ENCODE measurements at places on chromosomes 11 and 22. TPM values are rescaled to one million over a fixed set of nuclear protein-coding genes. Genes with fewer than 3 reads are reported as not detected.

SLC37A2 gene
- total RNA-seq: 3.2 TPM

LGR4 gene
- 0.35 TPM for total RNA-seq

NAALADL1 gene
- 54.1 TPM for total RNA-seq

CHST1 gene
- not detected for total RNA-seq

TREH gene
- not detected for total RNA-seq

SPTBN2 gene
- total RNA-seq: not detected

OR2D2 gene
- not detected for total RNA-seq

- no peak for DNase-seq
Observed at GRCh38 chr11:83835423-83835822, 549.3 kb upstream of the CCDC90B start.

DNA sequence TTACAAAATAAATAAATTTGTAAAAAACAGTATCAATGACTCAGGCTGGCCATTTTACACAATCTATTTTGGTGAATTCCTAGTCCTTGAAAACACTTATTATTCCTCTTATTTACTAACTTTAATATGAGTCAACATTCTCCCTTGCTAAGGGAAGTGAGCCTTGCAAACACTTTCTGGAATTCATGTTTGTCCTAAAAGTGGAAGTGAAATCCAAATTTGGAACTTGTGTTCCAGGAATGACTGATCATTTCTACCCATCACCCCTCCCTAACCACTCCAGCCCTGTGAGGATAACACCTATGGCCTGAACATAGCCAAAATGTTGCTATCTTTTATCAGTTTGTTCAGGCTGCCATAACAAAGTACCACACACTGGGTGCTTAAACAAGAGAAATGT is 83.1 kb downstream of the OR5AK2 start:
- no peak for DNase-seq

DNA sequence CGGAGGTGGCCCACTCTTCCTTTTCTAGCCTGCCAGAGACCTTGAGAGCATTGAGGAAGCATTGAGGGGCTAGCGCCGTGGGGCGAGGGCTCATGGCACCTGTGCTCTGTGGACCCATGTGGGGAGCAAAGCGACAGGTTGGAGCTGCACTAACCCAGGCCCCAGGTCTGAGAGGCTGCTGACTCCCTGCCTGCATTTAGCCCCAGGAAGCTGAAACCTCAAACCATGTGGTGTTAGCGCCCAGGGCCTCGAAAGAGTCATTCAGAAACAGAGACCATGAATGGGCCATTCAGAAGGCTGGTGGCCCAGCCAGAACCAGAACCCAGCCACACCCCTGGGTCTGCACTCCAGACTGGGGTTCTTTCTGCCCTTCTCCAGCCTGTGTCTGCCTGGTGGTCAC is 88.6 kb downstream of the BCR start:
- DNase-seq: no peak

DNA sequence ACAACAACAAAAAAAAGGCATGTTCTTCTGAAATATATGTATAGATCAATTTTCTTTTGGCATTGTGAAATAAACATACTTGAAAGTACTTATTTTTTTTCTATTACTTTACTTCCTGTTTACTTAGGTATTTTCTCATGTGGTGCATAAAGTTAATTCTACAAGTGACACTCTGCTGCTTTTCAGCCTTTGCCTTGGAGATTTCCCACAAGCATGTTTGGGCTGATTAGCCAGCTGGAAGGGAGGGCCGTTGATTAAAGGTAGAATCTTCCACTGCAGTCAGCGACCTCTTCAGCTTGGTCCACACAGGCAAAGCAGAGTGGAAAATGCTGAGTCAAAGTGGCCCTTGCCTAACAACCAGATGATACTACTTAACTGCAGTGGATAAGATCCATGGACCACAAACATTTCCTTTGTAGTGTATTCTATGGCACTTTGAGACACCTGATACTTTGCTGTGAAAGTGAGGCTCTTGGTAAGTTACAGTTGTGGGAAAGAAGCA is 176.0 kb downstream of the ARHGAP42 start:
- no peak for DNase-seq

- no peak for DNase-seq
Observed at GRCh38 chr11:10261821-10262220, 32.2 kb downstream of the SBF2 start.

DNA sequence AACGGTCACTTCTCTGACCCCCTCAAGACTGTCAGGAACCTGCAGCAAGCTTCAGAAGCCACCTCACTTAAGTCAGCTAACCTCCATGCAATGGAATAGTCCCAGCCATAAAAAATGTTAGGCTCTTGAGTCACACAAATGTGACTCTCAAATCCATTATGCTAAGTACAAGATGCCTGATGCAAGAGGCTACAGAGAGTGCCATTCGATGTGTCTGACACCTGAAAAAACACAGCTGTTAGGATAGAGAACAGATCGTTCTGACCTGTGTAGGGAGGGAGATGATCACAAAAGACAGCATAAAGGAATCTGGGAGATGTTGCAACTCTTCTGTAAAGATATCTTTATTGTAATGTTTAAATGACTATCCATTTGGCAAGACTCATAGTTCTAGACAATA is 712.4 kb downstream of the TBC1D22A start:
- no peak for DNase-seq

GRCh38 chr11:2304506-2305139 is 2.8 kb downstream of the TSPAN32 start:
- DNase-seq: no peak

GRCh38 chr11:18230859-18231258 is 5.7 kb downstream of the SAA4 start:
- DNase-seq: no peak

GRCh38 chr11:77300695-77301094 is 791 bp downstream of the GDPD4 start:
- DNase-seq: no peak

- no peak for DNase-seq
Observed at GRCh38 chr11:126797457-126798169, 203.0 kb downstream of the KIRREL3 start.

DNA sequence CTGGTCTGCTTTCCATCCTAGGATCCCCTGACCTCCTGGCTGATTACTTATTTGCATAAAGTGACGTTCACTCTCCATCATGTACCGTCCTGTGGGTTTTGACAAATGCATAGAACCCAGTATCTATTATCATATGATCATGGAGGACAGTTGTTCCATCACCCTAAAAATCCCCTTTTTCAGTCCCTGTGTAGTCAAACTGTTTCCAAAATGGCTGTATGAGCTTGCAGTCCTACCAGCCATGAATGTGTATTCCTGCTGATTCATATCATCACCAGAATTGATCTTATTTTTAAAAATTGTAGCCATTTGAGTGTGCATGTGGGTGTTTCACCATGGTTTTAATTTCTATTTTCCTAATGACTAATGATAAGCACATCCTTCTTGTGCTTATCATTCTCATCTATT is 108.8 kb downstream of the MPPED1 start:
- no peak for DNase-seq

DNA sequence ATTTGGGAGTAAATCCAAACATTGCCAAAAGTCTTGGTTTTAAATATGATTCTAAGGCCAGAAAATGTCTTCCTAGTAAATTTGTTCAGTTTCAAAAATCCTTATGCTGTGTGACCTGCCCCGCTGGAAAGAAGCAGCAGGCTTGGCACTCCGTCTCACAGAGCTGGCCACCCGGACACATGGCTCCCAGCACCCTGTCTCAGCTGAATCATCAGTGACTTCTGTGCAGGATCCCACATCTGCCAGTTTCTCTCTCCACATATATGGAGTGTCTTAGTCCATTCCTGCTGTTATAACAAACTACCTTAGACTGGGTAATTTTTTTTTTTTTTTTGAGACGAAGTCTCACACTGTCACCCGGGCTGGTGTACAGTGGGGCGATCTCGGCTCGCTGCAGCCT is 356.7 kb downstream of the TBC1D22A start:
- no peak for DNase-seq

- DNase-seq: no peak
Observed at GRCh38 chr22:25563761-25564319, 635 bp upstream of the GRK3 start.

GRCh38 chr22:33666961-33667619 is 253.2 kb downstream of the LARGE1 start:
- no peak for DNase-seq

GRCh38 chr11:81472646-81473045 is 1261.0 kb downstream of the FAM181B start:
- DNase-seq: no peak

DNA sequence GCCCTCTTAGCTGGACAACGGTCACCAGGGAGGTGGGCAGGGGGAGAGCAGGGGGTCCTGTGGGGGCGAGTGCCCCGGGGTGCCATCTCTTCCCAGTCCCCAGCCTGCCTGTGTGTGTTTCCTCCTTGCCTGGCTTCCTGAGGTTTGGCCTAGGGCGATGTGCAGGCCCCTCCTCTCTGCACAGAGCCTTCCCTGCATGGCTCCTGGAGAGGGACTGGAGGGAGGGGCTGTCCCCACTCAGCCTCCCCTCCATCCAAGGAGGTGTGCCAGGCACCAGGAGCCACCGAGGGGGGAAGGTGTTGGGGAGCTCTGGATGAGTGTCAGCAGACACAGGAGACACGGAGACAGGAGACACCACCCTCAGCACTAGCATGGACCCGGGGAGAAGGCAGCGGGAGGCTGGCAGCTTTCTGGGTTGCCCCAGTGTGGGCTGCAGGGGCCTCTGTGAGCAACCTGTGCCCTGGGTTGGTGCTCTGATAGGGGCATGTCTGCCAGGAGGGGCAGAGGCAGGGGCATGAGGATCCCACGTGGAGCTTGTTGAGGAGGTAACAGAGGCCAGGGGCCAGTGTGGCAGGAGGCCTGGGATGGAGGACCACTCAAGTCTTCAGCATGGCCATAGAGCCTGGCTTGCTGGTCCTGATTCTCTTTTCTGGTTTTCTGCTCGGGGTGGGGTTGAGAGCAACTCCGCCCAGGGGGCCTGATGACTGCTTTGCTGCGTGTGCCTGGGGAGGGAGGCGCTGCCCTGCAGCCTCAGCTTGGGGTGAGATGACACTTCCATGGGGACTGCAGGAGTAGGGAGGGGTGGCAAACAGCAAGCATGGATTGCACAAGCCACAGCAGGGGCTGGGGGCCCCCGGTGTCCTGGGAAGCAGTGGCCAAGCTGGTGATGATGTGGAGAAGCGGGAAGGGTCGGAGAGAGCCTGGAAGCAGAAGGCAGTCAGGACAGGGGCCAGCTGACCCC is 78.8 kb downstream of the ST3GAL4 start:
- no peak for DNase-seq

DNA sequence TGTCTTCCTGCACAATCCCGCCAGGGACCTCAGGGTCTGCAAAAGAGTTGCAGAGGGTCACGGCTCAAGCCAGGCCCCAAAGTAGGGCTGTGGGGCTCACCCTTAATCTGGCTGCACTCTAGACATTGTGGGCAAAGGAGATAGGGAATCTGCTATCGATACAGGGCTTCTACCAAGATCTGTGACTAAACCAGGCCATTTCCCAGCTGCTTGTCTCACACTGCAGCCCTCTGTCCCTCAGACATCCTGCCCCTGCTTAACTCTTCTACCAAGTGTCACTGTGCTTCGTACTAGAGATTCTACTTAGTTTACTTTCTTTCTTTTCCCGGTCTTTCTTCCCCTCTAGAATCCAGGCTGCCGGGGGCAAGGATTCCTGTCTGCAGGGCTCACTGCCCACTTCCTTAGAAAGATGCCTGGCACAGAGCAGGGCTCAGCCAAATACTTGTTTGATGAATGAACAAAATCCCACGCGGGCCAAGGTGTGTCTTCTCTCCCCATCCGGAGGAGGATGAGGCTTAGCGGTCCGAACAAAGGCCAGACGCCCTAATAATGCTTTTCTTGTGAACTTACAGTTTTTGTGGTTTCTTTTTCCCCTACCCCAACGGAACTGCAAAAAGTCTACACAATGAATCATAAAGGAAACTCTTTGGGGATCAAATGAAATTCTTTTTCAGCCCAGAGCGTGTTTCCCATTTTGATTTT is 61.3 kb upstream of the ANO1 start:
- DNase-seq: no peak

DNA sequence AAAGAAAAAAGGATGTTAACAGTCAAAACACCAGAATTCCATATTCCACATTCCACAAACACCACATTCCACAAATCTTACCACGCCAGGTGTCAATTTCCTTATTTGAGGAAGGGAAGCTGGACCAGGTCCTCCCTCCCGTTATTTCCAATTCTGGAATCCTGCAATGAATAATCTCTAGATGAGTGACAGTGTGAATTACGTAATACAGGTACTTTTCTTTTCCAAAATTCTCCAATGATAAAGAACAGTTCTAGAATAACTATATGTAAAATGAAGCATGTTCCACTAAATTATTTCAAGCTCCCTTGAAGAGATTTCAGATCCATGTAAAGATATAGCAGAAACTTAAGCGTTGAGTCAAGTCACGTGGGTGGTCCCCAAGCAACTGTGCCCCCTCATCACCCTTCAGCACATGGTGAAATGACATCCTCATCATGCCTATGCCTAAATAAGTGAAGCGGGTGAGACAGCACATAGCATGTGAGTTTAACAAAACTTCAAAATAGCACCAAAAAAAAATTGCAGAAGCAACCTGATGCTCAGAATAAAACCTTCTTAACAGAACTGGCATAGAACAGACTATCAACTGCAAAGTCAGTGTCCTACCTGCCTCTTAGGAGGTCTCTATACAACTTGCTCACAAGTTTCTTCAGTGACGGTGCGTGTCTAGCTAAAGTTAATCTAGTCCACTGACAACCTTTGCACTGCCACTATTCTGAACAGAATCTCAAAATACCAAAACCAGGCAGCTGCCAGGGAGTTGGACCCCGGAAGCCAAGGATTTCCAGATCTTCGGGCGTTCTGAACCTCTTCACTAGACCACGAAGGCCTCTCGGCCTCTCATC is 876 bp downstream of the NFRKB start:
- DNase-seq: no peak

DNA sequence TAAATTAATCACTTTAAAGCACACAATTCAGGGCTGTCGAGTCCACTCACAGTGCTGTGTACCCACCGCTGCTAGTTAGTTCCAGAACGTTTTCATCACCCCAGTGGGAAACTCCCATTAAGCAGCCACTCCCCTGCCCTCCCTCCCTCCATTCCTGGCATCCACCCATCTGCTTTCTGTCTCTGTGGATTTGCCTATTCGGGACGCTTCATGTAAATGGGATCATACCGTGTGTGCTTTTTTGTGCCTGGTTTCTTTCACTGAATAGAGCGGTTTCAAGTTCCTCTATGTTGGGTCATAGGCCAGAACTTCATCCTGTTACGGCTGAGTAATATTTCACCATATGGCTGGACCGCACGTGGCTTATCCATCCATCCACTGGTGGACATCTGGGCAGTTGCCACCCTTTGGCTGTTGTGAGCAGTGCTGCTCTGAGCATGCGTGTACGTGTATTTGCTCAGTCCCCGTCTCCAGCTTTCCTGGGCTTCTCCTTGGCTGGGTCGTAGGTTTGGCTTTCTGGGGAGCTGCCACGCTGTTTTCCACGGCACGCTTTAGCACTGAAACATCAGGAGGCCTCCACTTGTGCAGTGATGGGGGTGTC is 30.1 kb downstream of the ARHGAP8 start:
- no peak for DNase-seq

DNA sequence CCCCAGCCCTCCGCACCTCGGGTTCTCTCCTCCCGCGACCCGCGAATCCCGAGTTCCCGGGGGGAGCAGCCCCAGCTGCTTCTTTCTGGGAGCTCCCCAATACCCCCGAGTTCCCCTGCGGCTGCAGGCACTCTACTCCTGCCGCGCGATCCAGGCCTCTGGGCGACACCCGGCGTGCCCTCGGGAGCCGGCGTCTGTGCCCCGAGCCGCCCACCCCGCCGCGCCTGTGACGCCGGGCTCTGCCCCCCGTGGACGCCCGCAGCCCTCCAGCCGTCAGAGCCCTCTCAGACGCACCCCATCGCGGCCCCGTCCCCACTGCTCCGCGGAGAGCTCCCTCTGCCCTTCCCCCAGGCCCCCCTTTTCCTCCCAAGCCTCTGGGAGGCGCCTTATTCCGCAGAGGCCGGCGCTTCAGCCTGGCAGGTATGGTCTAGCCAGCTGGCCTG is 422 bp downstream of the GLB1L2 start:
- DNase-seq: no peak

All from natural killer cell (primary cell).